ENCODE measurements at places on chromosomes 12 and 14.

DNA sequence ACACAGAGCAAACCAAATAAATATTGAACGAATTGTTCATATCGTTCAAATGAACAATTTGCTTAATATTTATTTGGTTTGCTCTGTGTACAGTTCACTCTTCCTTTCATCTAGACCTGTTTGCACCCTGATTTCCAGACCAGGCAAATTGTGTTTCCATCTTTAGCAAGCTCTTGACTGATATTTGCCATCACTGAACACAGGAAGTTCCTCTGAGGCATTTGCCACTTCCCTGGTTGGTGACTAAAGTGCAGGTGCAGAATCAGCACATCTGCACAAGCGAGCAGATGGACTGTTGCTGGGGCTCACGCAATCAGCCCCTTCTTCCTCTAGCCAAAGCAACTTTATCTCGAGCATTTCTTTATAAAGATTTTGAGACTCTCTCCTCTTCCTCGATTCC lies 112.9 kb downstream of the DAAM1 start:
- DNase-seq, result no peak

- no peak for DNase-seq
Measured at GRCh38 chr12:64229240-64229639, 7.1 kb upstream of the KICS2 start.

DNA sequence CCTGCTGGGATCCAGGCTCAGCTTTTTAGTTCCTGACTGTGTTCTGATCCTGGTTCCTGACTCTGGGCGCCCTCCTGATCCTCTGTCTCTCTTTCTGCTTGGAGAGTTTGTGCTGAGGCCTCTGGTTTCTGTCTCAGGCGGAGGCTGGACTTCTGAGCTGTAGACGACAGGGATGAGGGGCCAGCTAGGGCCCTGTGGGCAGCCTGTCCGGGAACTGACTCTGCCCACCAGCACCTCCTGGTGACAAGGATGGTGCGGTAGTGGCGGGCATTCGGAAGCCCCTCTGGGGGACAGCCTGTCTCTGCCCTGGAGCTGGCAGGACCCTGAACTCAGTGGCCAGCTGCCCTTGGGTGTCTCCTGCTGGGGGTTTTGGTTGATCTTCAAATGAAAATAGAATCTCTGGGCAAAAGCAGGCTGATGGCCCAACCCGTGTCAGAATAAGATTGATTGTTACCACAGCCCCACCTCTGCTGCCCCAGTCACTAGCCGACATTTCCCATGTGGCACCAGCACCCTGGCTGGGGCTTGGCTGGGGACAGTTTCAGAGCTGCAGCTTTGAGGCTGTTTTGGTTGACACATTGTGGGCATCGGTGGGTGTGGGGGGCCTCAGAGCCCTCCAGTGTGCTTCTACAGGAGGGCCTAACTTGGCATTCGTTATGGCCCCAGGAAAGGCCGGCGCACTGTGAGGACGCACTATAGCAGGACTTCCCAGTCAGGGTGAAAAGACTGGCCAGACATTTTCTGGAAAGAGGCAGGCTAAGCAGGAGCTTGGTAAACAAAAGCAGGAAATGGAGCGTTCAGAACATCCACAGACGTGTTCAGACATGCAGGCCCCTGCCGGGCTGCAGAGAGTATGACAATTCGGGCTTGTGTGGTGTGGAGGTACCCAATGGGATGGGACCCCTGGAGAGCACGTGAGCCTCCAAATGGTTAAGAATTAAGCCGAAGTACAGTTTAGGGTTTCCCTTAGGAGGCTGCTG lies 16.2 kb downstream of the KRT80 start:
- DNase-seq, result no peak

GRCh38 chr12:65759735-65760134 lies 64.5 kb upstream of the HMGA2 start:
- no peak for DNase-seq

DNA sequence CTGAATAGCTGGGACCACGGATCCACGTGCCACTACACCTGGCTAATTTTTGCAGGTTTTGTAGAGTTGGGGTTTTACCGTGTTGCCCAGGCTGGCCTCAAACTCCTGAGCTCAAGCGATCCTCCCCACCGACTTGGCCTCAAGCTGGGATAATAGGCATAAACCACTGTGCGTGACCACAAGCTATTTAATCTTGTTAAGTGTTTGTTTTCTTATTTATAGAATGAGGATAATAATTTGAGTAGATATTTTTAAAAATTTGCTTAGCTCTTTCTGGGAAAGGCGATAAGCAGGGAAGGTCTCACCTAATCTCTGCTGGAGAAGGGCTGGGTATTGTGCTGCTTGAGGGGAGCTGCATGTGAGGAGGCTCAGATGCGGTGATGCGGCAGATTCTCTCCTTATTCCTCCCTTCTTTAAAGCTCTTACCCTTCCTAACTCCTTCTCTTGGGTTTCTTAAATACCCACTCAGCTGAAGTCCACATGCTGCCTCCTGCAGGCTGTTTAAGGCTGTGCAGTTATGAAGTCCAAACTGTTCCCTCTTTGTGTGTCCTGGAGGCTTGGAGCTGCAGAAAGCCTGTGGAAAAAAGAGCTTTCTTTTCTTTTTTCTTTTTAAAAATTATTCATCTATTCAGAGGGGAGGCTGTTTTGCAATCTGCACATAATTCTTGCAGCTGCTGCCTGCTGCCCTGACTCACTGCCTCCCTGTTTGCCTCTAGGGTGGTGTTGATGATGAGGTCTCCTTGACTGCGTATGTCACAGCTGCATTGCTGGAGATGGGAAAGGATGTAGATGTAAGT lies 37.9 kb downstream of the A2ML1 start:
- DNase-seq, result no peak

- DNase-seq, result no peak
Measured at GRCh38 chr12:90572778-90573177, 382.2 kb downstream of the CCER1 start.

DNA sequence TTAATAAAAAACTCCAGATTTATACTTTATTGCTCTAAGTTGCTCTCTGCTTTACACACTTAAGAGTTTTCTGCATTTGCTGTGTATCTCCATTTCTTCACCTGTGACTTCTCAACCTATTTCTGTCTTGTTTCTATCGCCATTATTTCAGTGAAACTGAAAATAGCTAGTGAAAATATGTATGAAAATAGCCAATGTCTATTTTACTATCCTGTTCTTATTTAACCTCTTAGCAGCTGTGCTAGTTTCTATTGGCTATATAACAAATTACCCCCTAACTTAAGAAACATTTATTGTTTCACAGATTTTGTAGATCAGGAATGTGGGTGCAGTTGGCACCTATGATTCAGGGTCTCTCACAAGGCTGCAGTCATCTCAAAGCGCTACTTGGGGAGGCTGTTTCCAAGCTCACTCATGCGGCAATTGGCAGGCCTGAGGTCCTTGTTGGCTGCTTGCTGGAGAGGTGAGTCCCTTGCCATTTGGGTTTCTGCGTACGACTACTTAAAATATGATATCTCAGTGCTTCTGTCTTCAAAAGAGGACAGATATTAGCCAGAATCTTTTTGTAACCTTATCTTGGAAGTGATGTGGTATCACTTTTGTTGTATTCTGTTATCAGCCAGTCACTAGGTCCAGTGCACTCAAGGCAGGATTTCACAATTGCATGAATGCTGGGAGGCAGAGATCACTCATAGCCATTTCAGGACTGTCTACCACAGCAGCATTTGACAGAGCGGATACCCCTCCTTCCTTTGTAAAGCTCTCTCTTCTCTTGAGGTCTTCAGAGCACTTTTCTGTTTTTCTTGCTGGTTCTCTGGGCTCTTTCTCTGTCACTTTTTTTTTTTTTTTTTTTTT lies 7.2 kb downstream of the ERC1 start:
- DNase-seq, result no peak

DNA sequence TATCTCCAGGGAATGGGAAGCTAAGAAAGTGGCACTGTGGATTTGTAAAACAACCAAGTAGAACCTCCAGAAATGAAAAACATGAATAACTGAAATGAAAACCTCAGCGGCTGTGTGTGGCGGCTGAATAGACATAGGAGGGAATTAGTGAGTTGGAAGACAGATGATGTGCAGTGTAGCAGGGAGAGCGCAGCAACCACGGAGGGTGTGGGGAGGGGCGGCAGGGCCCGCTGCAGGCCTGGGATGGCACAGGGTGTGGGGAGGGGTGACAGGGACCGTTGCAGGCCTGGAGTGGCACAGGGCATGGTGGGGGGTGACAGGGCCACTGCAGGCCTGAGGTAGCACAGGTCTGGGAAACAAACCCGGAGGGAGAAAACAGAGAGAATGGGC lies 51.1 kb downstream of the BEGAIN start:
- no peak for DNase-seq

DNA sequence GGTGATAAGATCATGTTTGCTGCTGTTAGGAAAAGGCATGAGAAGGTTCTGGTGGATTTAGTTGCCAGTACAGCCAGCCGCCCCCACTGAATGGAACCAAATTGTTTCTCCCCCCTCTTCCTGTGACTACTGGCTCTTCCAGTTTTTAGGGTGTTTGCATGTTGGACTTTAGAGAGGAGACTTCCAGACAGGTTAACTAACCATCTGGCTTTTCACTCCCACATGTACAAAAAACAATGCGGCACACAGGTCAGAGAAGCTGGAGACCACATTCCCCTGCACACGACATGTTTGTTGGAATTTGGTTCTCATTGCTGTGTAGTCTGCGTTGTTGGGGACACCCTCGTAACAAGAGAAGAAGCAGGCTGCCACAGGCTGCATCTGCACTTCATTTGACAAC lies 103.9 kb upstream of the TMEM132C start:
- DNase-seq, result no peak

- DNase-seq, result no peak
Measured at GRCh38 chr14:23153851-23154796, 29.3 kb downstream of the SLC7A8 start.

DNA sequence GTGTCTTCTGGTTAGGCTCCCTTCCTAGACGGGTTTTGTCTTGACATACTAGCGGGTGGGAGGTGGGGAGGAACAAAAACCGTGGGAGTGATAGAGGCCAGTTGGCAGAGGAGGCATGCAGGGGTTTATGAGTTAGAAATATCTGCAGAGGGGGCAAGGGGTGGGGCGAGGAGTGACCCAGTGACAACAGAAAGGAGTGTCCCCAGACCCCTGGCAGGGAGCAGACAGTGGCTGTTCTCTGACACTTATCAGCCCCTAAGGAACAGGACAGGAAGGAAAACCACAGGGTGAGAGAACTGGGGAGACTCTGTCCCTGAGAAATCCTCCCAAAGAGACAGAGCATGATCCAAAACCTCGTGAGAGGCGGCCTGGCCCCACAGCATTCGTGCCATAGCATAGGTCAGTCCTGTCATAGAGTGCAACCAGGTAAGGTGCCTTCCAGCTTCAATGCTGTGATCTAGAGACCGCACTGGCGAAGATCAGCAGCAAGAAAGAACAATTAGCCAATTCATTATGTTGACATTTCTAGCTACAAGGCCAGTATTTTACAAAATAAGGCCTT lies 141.4 kb downstream of the CRADD start:
- DNase-seq, result no peak

DNA sequence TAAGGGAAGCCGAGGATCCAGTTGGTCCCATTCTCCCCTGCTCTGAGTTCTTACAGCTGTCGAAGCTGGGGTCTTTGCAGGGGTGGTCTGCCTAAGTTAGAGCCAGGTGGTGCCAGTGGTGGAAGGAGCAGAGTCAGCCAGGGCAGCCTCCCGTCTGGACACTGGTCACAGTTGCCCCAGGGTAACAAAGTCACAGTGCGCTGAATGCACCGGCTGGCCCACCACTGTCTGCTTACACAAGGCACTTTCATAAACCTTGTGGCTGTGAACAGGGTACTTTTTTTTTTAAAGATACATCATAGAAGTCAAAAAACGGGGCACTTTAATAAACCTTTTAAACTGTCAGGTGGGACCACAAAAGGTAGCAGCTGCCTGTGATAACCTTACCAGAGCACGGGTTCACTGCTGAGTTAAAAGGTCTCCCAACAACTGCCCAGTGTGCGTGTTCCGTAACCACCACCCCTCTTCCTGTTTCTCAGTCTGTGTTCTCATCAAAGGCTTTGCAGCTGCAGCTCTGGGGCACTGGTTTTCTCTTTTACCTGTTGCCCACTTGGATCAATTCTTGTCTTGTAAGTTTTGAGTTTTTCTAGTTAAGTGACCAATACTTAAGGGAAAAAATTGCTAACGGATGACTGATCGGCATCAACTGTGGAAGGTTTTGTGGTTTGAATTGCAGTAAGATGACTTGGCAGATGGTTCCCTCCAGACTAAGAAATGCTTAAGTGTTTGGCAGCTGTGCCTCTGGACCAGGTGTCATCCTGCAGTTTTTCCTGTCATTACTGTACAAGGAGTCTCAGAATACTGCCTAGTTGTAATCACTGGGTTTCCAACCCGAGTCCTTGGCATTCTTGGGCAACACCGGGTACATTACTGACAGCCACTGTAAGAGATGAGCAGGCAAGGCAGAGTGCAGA lies 55.9 kb downstream of the DYNC1H1 start:
- no peak for DNase-seq

GRCh38 chr14:83320837-83321236 lies 1787.2 kb upstream of the SEL1L start:
- DNase-seq, result no peak

DNA sequence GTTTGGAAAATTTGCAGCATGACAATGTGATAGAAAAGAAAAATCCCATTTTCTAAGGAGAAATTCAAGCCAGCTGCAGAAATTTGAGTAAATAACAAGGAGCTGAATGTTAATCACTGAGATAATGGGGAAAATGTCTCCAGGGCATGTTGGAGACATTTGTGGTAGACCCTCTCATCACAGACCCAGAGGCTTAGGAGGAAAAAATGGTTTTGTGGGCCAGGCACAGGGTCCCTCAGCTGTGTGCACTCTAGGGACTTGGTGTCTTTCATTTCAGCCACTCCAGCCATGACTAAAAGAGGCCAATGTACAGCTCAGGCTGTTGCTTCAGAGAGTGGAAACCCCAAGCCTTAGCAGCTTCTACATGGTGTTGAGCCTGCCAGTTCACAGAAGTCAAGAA lies 111.4 kb upstream of the SYT10 start:
- no peak for DNase-seq

DNA sequence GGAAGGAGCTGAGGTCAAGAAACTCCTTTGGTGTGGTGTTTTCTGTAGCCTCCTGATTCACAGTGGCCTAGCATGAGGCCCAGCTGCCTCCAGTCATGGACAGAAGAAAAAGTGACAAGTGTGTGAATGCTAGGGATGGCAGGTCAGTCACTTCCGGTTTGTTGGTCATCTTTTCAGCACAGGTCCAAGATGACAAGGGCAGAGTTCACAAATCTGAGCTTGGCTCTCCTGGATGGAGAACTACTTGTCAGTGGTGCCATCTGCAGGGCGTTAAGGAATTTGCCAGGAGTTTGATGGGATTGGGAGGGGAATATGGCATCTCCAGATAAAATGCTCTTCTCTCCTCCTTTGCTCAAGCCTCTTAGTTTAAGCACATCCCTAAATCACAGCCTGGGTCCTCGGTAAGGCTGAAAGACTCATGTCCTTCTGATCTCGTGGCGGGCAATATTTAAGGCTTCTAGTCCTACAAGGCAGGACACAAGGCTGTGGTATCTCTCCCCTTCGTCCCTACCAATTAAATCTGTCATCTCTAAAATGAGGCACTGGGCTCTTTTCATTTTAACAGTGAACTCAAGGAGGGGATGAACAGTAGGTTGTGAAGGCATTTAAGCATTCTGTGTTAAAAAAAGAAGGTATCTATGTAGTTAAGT lies 10.0 kb downstream of the TUBA1B start:
- no peak for DNase-seq

- DNase-seq, result no peak
Measured at GRCh38 chr12:59181196-59181777, 261.0 kb upstream of the LRIG3 start.

All from stimulated activated CD8-positive, alpha-beta memory T cell treated with anti-CD3 and anti-CD28 coated beads, Interleukin-7, amount 100 ng/mL, for 1 hour (primary cell).